ENCODE measurements at places on chromosomes 11 and 22. TPM values are rescaled to one million over a fixed set of nuclear protein-coding genes. Genes with fewer than 3 reads are reported as not detected.

Gene DNAJB7
- not detected for polyA plus RNA-seq

Gene SLC22A9
- polyA plus RNA-seq = not detected

Gene CSKMT
- 12.0 TPM for polyA plus RNA-seq

Gene OR10A2
- polyA plus RNA-seq = not detected

Gene MAP6
- 0.49 TPM for polyA plus RNA-seq

Gene CFAP300
- polyA plus RNA-seq = 1.1 TPM

Gene MUC2
- not detected for polyA plus RNA-seq

Gene PDXP
- 74.8 TPM for polyA plus RNA-seq

Gene SCGB1C1
- not detected for polyA plus RNA-seq

Gene MMP8
- not detected for polyA plus RNA-seq

Gene ZMAT5
- polyA plus RNA-seq = 38.3 TPM

Gene RIC3
- 6.4 TPM for polyA plus RNA-seq

Gene UPK2
- polyA plus RNA-seq = 0.76 TPM

Gene SCYL1
- polyA plus RNA-seq = 77.7 TPM

Gene PIWIL4
- 0.51 TPM for polyA plus RNA-seq

Gene C22orf15
- polyA plus RNA-seq = 4.2 TPM

Gene INPP5J
- polyA plus RNA-seq = 9.1 TPM

Gene C11orf65
- 0.08 TPM for polyA plus RNA-seq

Gene C1QTNF6
- 6.5 TPM for polyA plus RNA-seq

Gene HRAS
- polyA plus RNA-seq = 44.3 TPM

Gene OR4B1
- not detected for polyA plus RNA-seq

Gene DEUP1
- not detected for polyA plus RNA-seq

Gene ROBO4
- polyA plus RNA-seq = not detected

Gene OR4C15
- not detected for polyA plus RNA-seq

Gene KRTAP5-10
- polyA plus RNA-seq = 0.12 TPM

Gene IL17REL
- polyA plus RNA-seq = 0.17 TPM

Gene SDHD
- polyA plus RNA-seq = 199 TPM
